Progenitor cell of endocrine pancreas (in vitro differentiated cells): ENCODE measurements at places on chromosomes 12 and 14.

GRCh38 chr14:104359301-104359968 lies 220.1 kb upstream of the C14orf180 start:
- no peak for DNase-seq

DNA sequence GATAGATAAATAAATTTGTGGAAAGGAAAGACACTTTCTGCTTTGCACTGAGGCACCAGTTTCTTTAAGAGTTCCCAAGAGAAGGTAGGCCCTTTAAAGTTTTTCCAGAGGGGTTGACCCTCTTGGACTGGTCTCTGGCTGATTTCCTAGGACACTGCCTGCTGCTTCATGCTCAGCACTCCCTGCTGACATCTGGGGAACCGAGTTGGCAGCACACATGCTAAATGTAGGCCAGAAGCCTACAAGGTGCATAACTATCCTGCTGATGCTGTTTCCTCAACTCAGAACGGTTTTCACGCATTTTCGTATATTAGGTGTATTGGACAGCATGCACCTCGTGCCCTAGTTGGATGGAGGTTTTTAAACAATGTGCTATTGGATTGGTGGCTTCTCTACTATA lies 887.2 kb upstream of the SEL1L start:
- no peak for DNase-seq

DNA sequence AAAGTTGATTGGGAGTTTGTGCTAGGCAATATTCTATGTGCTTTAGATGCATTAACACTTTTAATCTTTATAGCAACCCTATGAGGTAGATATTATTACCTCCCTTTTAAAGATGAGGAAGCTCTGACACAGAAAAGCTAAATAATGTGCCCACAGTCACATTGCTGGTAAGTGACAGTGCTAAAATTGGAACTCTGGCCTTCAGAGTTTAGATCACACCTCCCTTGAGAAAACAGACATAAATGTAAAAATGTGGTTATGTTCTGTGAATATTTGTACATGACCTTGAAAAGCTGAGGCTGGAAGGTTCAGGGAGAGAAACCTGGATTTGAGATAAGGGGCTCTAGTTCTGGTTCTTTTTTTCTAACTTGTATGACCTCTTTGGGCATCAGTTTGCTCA lies 1.9 kb downstream of the ABHD4 start:
- no peak for DNase-seq

DNA sequence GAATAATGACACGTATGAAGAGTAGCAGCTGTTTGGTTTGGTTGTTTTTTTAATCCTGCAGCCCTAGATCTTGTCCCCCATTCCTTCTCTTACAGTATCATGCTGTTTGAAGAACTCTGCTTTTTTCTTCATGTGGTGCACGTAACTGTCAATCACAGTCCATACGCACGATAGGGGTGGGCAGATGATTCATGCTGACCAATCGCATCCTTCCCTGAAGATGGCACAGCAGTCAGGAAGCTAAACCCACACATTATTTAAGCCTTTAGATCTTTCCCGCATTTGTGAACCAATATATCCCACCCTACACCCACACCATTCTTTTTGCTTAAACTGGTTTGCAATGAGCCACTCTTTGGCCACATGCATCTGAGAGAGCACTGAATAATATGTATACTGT lies 158.9 kb upstream of the PLEKHA5 start:
- DNase-seq = no peak

DNA sequence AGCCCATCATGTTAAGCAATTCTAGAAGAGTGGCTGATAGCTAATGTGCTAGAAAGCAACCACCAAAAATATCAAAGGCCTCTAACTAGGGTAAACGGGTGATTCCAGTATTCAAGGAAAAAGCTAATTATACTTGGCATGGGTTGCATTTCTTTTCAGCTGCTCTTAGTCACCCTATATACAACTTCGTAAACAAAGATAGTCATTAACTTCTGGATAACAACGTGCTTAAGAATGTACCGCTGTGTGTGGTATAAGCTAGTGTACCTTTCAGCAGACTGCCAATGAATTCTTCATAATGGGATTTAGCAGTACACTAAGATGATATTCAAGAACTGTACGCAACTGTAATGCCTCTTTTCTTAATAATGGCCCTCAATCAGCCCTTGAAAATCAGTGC lies 42.2 kb upstream of the SLC6A13 start:
- no peak for DNase-seq

DNA sequence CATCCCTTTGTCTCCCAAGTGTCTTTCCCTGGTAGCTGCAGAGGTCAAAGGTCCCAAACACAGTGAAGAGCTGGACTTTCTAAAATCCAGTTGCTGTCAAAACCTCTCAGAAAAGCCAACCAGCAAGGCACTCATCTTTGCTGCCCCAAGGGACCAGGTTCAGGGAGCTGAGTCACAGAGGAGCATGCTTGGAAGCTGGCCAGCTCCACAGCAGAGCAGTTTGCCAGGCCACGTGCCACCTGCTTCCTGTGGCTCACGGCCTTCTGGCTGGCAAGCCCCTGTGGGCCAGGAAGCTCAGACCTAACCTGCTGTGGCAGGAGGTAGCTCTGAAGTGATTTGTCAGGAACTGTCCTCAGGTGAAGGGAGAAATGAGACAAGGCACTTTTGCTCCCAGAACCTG lies 3.6 kb downstream of the ISCU start:
- no peak for DNase-seq

DNA sequence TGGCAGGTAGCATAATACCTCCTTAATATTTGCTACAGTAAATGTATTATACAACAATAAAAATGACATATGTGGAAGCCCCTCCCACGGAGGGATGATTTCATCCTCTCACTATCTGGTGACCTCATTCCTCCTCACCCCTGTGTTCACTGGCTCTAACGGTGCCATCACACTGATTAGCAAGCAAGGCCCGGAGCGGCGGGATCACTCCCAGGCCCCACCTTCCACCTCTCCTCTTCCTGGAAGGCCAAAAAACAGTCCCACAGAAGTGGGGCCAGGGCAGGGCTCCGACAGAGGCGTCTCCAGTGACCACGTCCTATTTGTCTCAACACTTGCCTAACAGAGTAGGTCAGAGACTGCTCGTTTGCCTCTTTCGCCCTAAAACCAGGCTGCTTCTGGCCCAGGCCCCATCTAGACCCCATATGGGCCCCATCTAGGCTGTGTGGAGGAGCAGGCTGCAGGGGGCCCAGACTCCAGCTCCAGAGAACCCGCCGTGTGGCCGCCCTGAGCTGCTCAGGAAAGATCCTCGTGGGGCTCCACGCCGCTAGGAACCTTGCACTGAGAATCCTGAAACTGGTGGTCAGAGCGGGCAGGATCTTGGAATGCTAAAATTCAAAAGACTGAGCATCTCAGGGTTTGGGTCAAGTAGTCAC lies 3.7 kb downstream of the SELPLG start:
- no peak for DNase-seq

DNA sequence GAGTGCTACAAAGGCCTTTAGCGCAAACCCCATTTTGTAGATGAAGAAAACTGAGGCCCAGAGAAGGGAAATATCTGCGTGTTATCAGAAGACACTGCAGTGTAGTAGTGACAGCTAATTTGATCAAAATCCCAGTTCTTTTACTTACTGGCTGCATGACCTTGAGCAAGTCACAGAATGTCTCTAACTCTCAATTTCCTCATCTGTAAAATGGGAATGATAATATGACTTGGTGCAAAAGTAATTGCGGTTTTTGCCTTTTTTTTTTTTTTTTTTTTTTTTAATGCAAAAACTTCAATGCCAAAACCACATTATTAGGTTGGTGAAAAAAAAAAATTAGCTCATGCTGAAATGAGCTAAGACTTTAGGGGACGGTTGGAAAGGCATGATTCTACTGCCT lies 69.7 kb downstream of the C12orf75 start:
- DNase-seq = no peak

DNA sequence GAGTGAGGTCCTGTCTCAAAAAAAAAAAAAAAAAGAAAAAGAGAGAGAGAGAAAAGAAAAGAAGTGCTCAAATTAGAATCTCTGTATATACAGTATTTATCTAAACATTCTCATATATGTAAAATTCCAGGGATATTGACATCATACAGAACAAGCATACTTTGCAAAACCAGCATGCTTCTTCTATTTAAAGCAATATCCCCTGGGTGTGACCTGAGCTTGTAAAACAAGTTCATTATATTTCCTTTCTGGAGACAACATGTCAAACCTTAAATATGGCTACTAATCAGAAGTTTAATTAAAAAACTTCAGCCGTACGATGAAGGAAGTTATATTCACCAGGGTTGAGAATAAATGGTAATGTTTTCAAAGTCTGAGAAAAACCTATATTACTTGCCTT lies 175.8 kb upstream of the HMGA2 start:
- no peak for DNase-seq

DNA sequence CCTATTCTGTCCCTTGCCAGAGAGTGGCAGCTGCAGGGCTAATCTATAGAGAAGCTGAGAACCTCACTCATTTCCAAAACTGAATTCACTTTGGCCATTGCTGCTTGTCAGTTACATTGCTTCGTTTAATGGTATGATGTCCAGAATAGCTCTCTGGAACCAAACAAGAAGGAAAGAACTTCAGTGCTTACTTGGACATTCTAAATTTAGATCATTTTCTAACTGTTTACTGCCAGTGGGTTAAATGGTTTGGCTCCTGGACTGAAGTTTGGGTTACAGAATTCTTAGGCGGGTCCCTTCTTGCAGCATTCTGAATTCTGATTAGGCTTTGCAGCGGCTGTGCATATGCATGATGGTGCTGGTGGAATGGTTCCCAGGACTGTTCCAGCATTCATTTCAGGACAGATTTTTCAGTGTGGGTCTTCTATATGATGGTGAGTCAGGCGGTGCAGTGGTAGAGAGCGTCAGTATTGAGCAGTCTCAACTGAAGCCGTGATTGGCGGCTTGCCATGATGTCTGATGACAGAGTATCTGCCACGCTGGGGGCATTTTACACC lies 148.7 kb downstream of the DYRK2 start:
- DNase-seq = no peak

DNA sequence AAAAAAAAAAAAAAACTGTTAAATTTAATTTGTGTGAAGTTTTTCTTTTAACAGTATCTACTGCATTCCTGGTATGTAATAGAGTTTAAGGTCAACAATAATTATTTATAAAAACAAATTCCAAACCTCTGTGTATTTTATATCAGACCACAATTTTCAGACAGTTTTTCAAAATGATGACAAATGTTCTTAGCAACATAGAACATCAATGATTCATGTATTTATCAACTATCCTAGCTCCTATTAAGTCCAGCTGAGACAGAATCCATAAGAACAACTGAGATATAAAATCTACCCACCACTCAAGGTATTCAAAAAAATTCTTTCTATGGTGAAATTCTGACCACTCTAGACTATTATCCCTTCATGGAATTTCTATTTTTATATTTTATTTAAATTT lies 144.5 kb downstream of the EPS8 start:
- no peak for DNase-seq

GRCh38 chr12:75651342-75651695 lies 139.9 kb upstream of the KRR1 start:
- DNase-seq = no peak

GRCh38 chr12:12305568-12306300 lies 38.9 kb upstream of the LRP6 start:
- DNase-seq = no peak

DNA sequence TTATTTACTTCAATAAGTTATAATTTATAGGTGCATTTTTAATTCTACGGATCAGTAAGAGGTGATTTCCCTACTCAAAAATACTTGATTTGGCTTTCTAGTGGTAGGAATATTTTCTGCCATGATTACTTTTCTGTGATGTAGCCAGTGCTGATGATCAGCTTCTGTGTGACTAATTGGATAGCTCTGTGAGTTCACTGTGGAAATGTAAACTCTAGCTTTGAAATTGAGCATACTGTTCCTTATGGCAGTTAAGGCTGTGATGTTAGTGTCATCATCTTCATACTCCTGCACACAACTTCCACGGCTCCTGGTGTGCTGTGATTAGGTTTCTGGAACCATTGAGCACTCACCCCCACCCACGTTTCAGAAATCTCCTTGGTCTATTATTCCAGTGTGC lies 48.2 kb downstream of the PLEKHA5 start:
- no peak for DNase-seq

DNA sequence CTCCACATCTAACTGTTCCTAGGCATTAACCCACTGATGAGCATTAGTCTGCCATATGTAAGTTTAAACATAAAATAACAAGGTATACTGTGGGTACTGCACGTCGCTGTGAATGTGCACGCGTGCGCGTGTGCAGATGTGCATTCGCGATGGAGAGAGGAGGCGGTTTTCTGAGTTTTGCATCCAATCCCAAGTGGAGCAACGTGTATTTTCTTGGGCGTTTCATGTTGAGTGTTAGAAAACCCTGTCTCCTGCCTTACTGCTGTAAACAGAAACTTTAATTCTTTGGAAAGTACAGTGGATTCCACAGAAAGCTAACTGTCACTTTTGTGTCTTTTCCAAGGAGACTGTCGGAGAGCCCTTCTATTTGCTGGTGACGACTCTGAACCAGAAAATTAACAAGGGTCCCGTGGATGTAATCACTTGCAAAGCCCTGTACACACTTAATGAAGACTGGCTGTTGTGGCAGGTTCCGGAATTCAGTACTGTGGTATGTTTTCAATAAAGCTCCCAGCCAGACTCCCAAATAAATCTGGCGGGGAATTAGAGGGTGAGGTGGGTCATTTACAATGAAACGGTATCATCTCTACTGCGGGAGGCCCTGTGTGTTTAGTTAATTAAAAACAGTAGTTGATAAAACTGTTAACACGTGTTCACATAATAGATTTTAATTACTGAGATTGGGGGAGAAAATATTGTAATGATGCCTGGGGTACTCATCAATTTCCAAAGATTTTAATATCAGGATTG lies 116.5 kb downstream of the PLXNC1 start:
- no peak for DNase-seq

DNA sequence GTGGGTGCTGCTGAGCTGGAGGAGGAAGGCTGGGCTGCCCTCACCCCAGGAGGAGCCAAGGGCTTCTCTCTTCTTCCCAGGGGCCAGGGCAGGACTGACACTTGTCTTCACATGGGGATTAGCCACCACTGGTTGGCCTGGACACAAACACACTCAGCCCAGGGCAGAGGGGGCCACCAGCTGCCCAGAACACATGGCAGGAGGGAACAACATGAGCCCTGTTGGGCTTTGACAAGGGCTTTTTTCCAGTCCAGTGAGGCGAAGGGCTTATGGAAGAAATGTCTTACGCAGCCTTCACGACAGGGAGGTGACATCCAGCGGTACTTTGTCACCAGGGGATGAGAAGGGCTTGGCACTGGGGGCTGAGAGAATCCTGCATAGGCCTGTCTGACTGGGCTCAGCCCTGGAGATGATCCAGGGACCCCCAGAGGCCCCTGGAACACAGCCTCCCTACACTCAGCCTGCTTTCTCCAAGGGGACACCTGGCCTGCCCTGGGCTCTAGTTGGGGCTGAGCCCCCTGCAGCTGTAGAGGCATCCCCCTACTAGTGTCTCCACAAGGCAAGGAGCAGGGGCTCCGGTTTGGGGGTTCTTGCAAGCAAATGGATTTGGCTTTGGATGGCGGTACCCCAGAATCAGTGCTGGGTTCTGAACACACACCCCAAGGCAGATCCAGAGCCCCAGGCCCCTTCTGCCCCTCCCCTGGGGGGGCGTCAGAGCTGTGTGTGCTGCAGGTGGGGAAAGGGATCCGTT lies 18.9 kb downstream of the ARL6IP4 start:
- no peak for DNase-seq

GRCh38 chr12:52434081-52434733 lies at the start of gene KRT75:
KRT75 (minus strand) TSS chr12:52434371; CDS start chr12:52434304, 67 bp downstream.
- no peak for DNase-seq

- no peak for DNase-seq
Observed at GRCh38 chr12:88223519-88223918, 81.4 kb downstream of the TMTC3 start.

GRCh38 chr12:25997201-25997963 lies 38.9 kb downstream of the RASSF8 start:
- DNase-seq = no peak

GRCh38 chr12:88243982-88244381 lies 101.9 kb downstream of the TMTC3 start:
- DNase-seq = no peak
